Heart right ventricle (tissue), 16 donors: ENCODE measurements at places on chromosomes 12 and 14. TPM values are rescaled to one million over a fixed set of nuclear protein-coding genes. Genes with fewer than 3 reads are reported as not detected.

Gene PHETA1
- total RNA-seq, result 13.4 TPM

Gene CBLN3
- total RNA-seq, result 0.39 TPM

Gene RNASE7
- total RNA-seq, result not detected

Gene SART3
- 23.7 TPM for total RNA-seq

Gene ZNF641
- 14.9 TPM for total RNA-seq

Gene RIPK3
- 1.8 TPM for total RNA-seq

Gene HPD
- total RNA-seq, result 1.4 TPM

Gene CCDC38
- total RNA-seq, result not detected

Gene GYS2
- 0.35 TPM for total RNA-seq

Gene ADAMTS20
- not detected for total RNA-seq

Gene EXOC3L4
- total RNA-seq, result 0.49 TPM

Gene LMNTD1
- not detected for total RNA-seq

Gene BATF
- total RNA-seq, result 0.34 TPM

Gene MYH6
- 4,624 TPM for total RNA-seq

Gene RAB5B
- 125 TPM for total RNA-seq

Gene FAM222A
- 7.2 TPM for total RNA-seq

Gene TAS2R19
- total RNA-seq, result 0.79 TPM
